Stimulated activated CD4-positive, alpha-beta T cell treated with anti-CD3 and anti-CD28 coated beads, Interleukin-15, amount 100 ng/mL, for 48 hours (primary cell): ENCODE measurements at places on chromosomes 5 and 9.

GRCh38 chr5:90368454-90369246 lies 40.9 kb downstream of the CETN3 start:
- DNase-seq = no peak

GRCh38 chr5:135094339-135095051 lies 60.5 kb upstream of the PITX1 start:
- DNase-seq = no peak

DNA sequence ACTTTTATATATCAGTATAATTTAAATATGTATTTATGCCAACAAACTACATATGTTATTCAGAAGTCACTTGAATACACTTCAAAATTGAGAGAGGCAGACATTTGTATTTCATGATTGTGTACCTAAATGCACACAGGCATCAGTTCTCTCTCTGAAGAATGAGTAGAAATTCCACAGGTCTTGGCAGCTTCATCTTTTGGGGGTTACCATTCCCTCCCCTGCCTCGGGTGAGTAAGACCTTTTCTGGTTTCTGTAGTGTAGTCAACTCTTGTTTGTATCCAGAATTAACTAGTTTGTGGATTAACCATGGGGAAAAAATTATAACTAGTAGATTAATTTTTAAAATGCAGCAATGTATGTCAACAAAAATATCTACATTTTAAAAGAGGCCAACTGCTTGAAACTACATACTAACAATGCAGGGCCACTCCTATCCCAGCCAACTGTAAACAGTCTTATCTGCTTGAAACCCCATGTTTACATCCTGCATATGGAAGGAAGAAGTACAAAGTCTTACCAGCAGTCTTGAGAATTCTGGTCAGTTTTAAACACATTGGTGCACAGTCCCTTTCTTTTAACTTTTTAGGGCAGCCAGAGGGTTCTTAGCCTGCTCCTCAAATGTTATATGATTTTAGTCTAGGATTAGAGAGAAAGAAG lies 339.6 kb upstream of the KIF2A start:
- no peak for DNase-seq

- no peak for DNase-seq
Measured at GRCh38 chr9:125926936-125927335, 179.8 kb downstream of the PBX3 start.

- no peak for DNase-seq
Measured at GRCh38 chr5:159759791-159760290, 156.4 kb upstream of the ADRA1B start.

GRCh38 chr5:3187771-3188425 lies 407.7 kb upstream of the IRX1 start:
- no peak for DNase-seq

DNA sequence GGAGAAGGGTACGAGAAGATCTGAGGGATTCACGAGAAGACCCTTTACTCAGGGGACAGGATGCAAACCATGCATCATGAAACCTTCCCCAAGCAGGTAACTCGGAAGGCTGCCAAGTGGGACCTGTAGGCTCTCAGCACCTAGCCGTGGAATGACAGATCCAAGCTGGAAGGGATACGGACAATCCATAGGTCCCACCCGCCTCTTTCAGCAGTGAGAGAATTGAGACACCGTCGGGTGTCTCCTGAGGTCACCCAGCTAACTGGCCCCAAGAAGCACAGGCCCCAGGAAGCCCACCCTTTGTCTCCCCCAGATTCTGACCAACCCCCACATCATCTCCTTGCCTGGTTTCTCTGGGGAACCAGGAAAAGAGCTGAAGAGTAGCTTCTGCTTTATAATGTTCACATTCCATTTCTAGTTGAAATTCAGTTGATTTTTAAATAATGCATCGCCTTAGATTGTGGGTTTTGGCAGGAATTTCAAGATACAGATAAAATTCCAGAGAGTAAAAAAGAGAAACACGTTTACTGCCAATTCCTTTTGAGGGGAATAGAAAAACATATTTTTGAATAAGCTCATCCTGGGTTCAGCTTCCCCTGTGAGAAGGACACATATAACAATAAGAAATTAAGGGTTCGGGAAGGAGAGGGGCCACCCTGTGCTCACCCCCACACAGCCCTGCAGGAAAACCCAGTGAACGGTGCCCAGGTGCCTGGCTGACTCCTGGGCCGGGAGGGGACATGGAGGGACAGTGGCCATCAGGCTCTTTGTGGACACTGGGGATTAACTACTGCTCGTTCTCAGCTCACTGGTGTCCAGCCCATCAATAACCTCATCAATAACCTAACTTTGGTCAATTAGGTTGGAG lies 51.1 kb downstream of the NSUN2 start:
- DNase-seq = no peak
